ENCODE measurements at places on chromosomes 2 and 18. TPM values are rescaled to one million over a fixed set of nuclear protein-coding genes. Genes with fewer than 3 reads are reported as not detected.

CCDC74A gene
- total RNA-seq = 6.2 TPM

FIGN gene
- total RNA-seq = 6.9 TPM

MAP2 gene
- total RNA-seq = 13.5 TPM

VSNL1 gene
- 1.7 TPM for total RNA-seq

GBX2 gene
- total RNA-seq = not detected

KDM3A gene
- 72.6 TPM for total RNA-seq

REG3G gene
- total RNA-seq = not detected

NDC80 gene
- total RNA-seq = 33.0 TPM

LHCGR gene
- total RNA-seq = 5.6 TPM

PLCD4 gene
- 6.7 TPM for total RNA-seq

HOXD3 gene
- 5.2 TPM for total RNA-seq

DNA sequence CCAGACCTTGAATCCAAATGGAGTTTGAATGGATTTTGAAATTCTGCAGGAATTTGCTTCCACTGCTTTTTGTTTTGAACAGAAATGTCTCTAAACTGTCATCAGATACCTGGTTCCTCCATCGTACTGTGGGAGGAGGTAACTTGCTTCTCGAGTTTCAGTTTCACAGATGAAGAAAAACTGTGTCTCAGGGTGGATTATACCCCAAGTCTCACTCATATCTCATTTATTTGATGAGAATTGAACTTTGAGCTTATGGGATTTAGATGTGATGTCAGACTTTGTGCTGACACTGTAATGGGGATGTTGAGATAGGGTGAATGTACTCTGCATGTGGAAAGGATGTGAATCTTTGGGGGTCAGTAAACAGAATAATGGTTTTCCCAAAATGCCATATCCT lies 107.5 kb downstream of the GORASP2 start:
- no peak for DNase-seq

- DNase-seq = no peak
These were observed 46.1 kb upstream of the TBC1D8 start for GRCh38 chr2:101197215-101197745.

DNA sequence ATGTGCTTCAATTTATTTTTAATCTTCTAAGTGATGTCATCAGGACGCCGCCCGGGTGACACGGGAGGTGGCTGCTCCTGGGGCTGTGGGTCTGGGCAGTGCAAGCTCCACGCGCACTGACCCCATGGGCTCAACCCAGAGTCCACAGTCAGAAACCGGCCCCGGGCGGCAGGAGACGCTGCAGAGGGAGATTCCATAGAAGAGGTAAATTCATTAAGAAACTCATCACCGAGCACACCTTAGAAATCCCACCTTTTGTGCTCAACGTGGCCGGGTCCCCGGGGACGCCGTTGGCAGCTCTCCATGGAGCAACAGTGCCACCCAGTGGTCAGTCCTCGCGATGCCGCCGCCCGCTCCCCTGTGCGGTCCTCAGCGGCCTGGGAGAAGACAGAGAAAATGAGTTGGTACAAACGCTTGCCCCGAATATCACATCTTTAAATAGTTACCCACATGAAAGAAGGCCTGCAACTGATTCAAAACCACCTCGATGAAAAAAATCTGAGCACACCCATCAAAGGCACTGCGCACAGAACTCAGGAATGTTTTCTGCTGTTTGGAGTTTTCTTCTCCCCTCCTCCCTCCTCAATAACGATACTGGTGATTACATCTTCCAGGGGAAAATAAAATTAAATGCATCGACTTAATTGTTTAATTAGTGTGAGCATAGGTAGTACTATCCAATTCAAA lies 92.6 kb downstream of the CMPK2 start:
- DNase-seq = no peak

- no peak for DNase-seq
These were observed 145.7 kb downstream of the NUP35 start for GRCh38 chr2:183269956-183270355.

DNA sequence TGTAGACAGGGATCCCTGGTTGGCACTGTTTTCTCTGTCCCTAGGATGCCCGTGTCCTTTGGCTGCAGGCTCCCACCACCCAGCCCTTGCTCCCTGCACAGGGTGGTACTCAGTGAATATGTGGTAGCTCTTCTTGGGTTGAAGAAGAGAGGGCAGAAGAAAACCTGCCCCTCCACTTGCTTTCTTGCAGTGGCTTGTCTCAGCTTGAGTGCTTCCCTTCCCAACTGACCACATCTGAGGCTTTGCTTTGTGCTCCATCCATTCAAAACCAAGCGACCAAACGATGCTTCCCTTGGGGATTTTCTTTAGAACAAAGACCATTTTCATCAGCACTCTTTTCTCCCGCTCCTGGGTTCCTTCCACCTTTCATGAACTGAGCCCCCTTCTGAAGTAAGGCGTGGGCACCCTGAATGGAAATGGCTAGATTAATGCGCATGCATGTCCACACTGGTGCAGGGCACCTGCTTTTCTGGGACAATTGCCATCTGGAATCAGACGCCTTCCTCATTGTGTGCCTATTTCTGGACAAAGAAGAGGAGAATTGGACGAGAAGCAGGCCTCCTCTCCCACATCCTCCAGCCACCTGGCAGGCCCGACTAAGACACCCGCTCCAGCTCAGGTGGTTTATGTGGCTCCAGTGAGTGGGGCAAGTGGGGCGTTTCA lies 59.1 kb downstream of the ARL4C start:
- no peak for DNase-seq

DNA sequence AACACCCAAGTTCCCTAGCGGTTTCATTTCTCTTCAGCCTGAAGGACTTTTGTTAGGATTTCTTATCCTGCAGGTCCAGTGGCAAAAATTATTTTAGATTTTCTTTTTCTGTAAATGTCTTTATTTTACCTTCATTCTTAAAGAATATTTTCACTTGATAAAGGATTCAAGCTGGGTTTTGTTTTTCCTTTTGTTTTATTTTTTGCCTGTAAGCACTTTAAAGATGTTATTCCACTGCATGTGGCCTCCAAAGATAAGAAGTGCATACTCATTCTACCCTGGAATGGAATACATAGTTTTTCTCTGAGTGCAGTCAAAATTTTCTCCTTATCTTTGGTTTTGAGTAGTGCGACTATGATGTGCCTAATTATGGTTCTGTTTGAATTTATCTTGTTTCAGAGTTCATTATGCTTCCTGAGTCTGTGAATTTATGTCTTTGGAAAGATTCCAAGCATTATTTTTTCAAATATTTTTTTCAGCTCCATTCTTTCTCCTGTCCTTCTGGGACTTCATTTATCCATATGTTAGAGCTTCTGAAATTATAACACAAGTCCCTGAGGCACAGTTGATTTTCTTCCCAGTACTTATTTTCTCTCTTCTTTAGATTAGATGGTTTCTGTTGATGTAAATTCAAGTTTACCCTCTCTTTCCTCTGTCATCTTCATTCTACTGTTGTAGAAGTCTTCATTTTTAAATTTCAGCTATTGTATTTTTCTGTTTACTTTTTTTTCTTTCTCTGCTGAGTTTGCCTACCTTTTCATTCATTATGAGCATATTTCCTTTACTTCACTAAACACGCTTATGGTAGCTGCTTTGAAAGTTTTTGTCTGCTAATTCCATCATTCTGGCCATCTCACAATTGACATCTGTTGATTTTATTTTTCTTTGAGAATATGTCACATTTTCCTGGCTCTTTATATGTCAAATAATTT lies 69.6 kb downstream of the MAPRE2 start:
- DNase-seq = no peak

DNA sequence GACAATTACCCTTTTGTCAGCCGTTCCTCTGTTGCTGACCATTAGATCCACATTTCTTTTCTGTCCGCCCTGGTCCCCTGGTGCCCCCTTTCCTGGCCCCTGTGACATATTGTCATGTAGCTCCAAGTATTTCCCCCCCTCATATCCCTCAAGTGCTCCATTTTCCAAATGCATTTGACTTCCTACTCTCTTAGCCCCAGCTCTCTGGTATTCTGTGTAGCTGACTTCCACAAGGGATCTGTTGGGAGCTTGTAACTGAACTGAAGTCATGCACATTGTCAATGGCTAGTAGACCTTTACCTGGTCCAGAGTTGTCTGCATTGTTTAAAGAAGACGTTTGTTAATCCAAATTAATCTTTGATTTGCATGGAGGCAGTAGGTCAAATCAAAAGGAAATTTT lies 34.8 kb downstream of the LIPG start:
- no peak for DNase-seq

- no peak for DNase-seq
These were observed 65.3 kb downstream of the STAT1 start for GRCh38 chr2:190948671-190949070.

- no peak for DNase-seq
These were observed 90.8 kb downstream of the FHOD3 start for GRCh38 chr18:36388310-36388709.

DNA sequence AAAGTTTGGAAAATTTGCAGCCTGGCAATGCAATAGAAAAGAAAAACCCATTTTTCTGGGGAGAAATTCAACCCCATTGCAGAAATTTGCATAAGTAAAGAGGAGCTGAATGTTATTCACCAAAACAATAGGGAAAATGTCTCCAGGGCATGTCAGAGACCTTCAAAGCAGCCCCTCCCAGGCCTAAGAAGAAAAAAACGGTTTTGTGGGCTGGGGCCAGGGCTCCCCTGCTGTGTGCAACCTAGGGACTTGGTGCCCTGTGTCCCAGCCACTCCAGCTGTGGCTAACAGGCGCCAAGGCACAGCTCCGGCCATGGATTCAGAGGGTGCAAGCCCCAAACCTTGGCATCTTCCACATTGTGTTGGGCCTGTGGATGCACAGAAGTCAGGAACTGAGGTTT lies 224.5 kb downstream of the TXNL1 start:
- DNase-seq = no peak

- no peak for DNase-seq
These were observed 94.8 kb downstream of the GFPT1 start for GRCh38 chr2:69292256-69292655.
